Subcutaneous adipose tissue (tissue), 4 donors: ENCODE measurements at places on chromosomes 12 and 14. TPM values are rescaled to one million over a fixed set of nuclear protein-coding genes. Genes with fewer than 3 reads are reported as not detected.

The PLD4 gene
- total RNA-seq: 1.3 TPM

The PRPH gene
- total RNA-seq: not detected

The CCDC184 gene
- total RNA-seq: 0.22 TPM

The EAPP gene
- 28.8 TPM for total RNA-seq

The HCAR2 gene
- total RNA-seq: 15.8 TPM

The RHEBL1 gene
- total RNA-seq: 0.51 TPM

The TAS2R7 gene
- total RNA-seq: not detected

The DCTN2 gene
- total RNA-seq: 78.6 TPM

The CCDC197 gene
- not detected for total RNA-seq

The SERPINA5 gene
- 3.4 TPM for total RNA-seq

The TEX52 gene
- total RNA-seq: not detected

The GALNT16 gene
- total RNA-seq: 8.6 TPM

The ISM2 gene
- total RNA-seq: not detected

The RAD9B gene
- not detected for total RNA-seq

The NPAS3 gene
- 0.75 TPM for total RNA-seq

The KRT82 gene
- not detected for total RNA-seq

The ATG101 gene
- 16.3 TPM for total RNA-seq

The PTPN6 gene
- total RNA-seq: 22.7 TPM

The PELI2 gene
- 12.9 TPM for total RNA-seq

The DGKA gene
- 16.6 TPM for total RNA-seq

The BEGAIN gene
- total RNA-seq: 0.51 TPM
